ENCODE measurements at places on chromosomes 2 and 18. TPM values are rescaled to one million over a fixed set of nuclear protein-coding genes. Genes with fewer than 3 reads are reported as not detected.

Gene HOXD12
- polyA plus RNA-seq: not detected

Gene PRSS56
- not detected for polyA plus RNA-seq

Gene QPCT
- not detected for polyA plus RNA-seq

Gene MATN3
- polyA plus RNA-seq: 0.60 TPM

Gene CDH7
- polyA plus RNA-seq: 7.4 TPM

Gene UNC80
- 10.4 TPM for polyA plus RNA-seq

Gene MAB21L4
- not detected for polyA plus RNA-seq

Gene SPDYA
- polyA plus RNA-seq: 0.22 TPM

Gene AP1S3
- polyA plus RNA-seq: 6.6 TPM

Gene PCGF1
- polyA plus RNA-seq: 30.2 TPM

Gene HNMT
- not detected for polyA plus RNA-seq

Gene FEV
- polyA plus RNA-seq: not detected

Gene ACTG2
- 0.67 TPM for polyA plus RNA-seq

Gene DCDC2C
- polyA plus RNA-seq: not detected

Gene SAG
- not detected for polyA plus RNA-seq

Gene PSMG2
- polyA plus RNA-seq: 102 TPM

Gene HOXD11
- not detected for polyA plus RNA-seq

Gene TRABD2A
- 2.7 TPM for polyA plus RNA-seq

Gene PTMA
- polyA plus RNA-seq: 1,579 TPM

Gene L3MBTL4
- polyA plus RNA-seq: 0.16 TPM

Gene MC4R
- polyA plus RNA-seq: 2.1 TPM

Gene TMEM178A
- 32.4 TPM for polyA plus RNA-seq

Gene CD302
- polyA plus RNA-seq: not detected

Gene FAM110C
- 0.10 TPM for polyA plus RNA-seq

Gene EVA1A
- polyA plus RNA-seq: not detected

Gene FAM228B
- polyA plus RNA-seq: 22.0 TPM

Gene CERS6
- polyA plus RNA-seq: 59.3 TPM

Gene TMEM163
- polyA plus RNA-seq: 3.1 TPM

Gene B3GNT2
- polyA plus RNA-seq: 4.2 TPM

Gene EHBP1
- 52.6 TPM for polyA plus RNA-seq

Gene PDE1A
- polyA plus RNA-seq: 1.6 TPM

Gene ATOH8
- 0.92 TPM for polyA plus RNA-seq

Gene SP5
- not detected for polyA plus RNA-seq

Gene VIT
- polyA plus RNA-seq: not detected

Gene AQP12A
- not detected for polyA plus RNA-seq

Gene MAIP1
- polyA plus RNA-seq: 47.9 TPM

Gene REG1B
- not detected for polyA plus RNA-seq

Gene TRAK2
- polyA plus RNA-seq: 19.6 TPM

Gene C1QL2
- polyA plus RNA-seq: not detected

Gene COLEC12
- polyA plus RNA-seq: 0.76 TPM

Gene SERPINB10
- not detected for polyA plus RNA-seq

Gene GPR45
- 4.1 TPM for polyA plus RNA-seq

Gene DYNAP
- polyA plus RNA-seq: not detected

Gene HOXD8
- polyA plus RNA-seq: not detected

Gene VAMP8
- polyA plus RNA-seq: not detected

Gene ERMN
- not detected for polyA plus RNA-seq

Gene CDKL4
- polyA plus RNA-seq: not detected

Gene CNGA3
- polyA plus RNA-seq: 0.64 TPM

Gene GREB1L
- polyA plus RNA-seq: 23.3 TPM

Gene GAL3ST2
- not detected for polyA plus RNA-seq

Gene CASP8
- polyA plus RNA-seq: 0.72 TPM

Gene MOCOS
- not detected for polyA plus RNA-seq

Gene IMMT
- polyA plus RNA-seq: 44.9 TPM

Gene EMILIN1
- polyA plus RNA-seq: 1.3 TPM

Gene PLGLB2
- 10.5 TPM for polyA plus RNA-seq

Gene ATP8B1
- not detected for polyA plus RNA-seq

Gene PNKD
- polyA plus RNA-seq: 59.7 TPM

Gene NT5C1B
- polyA plus RNA-seq: not detected

Gene AAMP
- polyA plus RNA-seq: 249 TPM

All from neural cell (in vitro differentiated cells).